ENCODE measurements at places on chromosomes 2 and 18.
A peak's percentile ranks its signal among the peaks of the same experiment; 100 is the strongest.

DNA sequence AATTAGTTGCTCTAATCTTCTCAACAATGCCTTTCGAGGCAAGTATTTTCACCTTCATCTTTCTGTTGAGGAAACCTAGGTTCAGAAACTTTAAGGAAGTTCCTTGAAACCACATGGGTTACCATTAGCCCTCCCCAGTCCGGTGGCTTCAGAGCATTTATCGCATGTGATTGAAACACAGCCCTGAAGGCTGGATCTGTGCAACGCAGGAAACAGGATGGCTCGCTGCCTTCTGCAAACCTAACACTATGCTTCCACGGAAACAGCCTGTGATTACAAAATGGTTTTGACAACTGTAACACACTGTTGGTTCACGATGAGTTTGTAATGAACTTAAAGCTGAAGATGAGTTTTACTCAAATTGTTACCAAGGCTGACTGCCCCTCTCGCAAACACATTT, 68.5 kb downstream of the EPB41L3 start:
- DNase-seq, result no peak

- DNase-seq, result no peak
These were observed 76.9 kb downstream of the TMEM131 start for GRCh38 chr2:97918818-97919217.

GRCh38 chr2:401019-401679, 113.3 kb upstream of the ALKAL2 start:
- DNase-seq, result no peak

GRCh38 chr2:229363185-229363814, 92.2 kb upstream of the PID1 start:
- no peak for DNase-seq

DNA sequence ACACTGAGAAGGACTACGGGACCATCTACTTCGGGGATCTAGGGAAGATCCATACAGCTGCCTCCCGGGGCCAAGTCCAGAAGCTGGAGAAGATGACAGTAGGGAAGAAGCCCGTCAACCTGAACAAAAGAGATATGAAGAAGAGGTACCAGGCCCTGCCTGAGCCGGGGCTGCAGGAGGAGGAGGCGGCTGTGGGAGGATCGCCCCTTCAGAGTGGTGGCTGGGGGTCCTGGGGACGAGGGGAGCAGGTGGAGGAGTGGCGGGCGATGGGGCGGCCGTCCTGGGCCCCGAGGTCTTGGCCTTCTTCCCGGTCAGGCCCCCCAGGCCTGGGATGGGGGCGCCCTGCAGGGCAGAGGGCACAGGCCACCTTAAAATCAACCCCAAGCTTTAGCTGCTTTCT, 524 bp downstream of the ANKRD30B start:
- no peak for DNase-seq

- no peak for DNase-seq
These were observed 894 bp upstream of the FARSB start for GRCh38 chr2:222656526-222657446.

DNA sequence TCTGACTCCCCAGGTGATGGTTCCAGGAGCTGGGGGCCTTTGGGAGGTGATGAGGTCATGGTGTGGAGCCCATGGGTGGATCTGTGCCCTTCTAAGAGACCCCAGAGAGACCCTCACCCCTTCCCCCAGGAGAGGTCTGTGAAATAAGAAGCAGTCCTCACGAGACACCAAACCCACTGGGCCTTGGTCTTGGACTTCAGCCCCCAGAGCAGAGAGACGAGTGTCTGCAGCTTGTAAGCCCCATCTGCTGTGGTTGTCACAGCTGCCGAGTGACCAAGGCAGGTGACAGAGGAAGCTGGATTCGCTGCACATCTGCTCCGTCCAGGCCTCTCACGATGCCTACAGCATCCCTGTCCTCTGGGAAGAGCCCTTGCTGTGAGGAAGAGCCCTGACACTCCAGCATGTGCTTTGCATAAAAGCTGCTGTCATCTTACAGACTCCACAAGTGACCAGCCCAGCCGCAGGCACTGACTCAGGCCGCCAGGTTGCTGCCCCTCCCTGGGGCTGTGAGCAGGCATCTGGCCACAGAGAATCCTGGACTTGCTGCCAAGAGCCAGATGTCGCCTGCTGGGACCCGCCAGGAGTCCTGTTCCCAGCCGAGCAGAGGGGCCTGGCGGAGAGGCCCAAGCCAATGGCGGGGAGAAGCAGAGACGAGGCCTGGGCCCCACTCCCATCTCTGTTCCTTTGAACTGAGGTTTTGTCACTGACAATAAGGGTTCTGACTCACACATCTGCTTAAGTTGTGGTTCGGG, 150.8 kb downstream of the PXDN start:
- no peak for DNase-seq

GRCh38 chr2:218663901-218664300, 4.4 kb downstream of the BCS1L start:
- DNase-seq, result no peak

DNA sequence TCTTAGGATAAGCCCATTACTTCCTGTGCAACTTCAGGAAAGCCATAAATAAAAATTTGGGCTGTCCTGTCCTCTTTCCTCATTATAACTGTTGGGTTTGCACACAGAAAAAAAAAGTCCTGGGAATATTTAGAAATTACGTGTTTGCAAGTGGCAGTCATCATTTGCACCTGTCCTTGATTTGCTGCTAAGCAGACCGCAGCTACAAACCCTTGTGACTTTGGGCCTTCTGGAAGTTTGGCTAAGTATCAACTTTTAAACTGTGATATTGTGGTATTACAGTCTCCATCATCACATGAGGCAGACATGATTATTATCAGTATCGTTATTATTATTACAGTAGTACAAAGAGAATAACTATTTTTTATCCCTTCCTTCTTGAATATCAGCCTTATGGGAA, 260.7 kb upstream of the SESTD1 start:
- DNase-seq, result no peak

- DNase-seq, result no peak
These were observed 25.5 kb downstream of the WDPCP start for GRCh38 chr2:63562751-63563150.

DNA sequence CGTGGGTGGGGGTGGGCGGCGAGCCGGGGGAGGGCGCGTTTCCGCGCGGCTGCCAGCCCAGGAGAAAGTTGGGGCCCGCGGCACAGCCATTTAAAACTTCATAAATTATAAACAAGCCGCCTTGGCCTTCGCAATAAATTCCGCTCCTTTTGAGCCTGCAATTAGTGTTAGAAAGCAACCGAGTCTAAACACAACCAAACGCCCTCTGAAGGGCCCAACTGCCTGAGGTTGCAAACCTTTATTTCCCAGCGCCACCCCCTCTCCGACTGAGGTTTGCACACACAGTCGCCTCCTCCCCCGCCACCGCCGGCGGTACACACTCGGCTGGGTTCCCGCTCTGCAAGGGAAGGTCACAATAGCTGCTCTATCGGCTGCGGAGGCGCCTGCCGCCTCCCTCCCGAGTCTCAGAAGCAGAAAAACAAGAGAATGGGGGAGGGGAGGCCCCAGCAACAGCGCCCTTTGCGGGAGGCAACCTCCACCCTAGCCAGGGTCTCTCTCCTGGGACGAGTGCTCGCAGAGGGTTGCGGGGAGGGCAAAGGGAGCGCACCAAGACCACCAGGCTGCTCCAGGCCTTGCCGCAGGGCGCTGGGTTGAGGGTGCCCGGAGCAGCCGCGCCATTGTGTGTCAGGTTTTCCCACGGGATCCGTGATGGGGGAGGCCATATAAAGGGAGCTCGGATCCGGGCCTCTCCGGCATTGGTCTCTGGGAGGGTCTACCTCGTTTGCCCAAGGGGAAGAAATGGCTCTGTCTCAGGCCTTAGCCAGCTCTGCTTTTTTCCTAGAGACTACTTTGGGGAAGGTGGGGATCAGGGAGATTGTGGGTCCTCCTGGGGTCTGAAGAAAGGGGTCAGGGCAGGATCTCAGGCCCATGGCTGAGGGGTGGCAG, 13.4 kb upstream of the HOXD1 start:
- no peak for DNase-seq

DNA sequence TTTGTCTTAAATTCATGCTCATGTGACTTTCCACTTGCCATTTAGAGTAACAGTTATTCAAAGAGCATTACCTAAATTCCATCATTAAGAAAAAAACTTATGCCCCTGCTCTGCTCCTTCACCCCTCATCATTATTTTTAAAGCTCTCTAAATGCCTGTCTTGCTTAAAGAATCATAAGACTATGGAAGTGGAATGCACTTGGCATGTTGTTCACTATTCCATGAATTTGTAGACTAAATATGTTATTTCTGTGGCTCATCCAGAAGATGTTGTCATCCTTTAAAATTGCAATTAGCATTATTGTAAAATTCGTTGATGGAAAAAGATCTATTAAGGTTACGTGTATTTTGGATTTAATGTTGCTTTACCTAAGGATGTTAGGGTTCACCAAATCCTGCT, 61.8 kb downstream of the FMNL2 start:
- DNase-seq, result no peak

GRCh38 chr2:159078443-159078842, 110.0 kb downstream of the TANC1 start:
- no peak for DNase-seq

- no peak for DNase-seq
These were observed 146.1 kb upstream of the LINC00305 start for GRCh38 chr18:64294967-64295366.

DNA sequence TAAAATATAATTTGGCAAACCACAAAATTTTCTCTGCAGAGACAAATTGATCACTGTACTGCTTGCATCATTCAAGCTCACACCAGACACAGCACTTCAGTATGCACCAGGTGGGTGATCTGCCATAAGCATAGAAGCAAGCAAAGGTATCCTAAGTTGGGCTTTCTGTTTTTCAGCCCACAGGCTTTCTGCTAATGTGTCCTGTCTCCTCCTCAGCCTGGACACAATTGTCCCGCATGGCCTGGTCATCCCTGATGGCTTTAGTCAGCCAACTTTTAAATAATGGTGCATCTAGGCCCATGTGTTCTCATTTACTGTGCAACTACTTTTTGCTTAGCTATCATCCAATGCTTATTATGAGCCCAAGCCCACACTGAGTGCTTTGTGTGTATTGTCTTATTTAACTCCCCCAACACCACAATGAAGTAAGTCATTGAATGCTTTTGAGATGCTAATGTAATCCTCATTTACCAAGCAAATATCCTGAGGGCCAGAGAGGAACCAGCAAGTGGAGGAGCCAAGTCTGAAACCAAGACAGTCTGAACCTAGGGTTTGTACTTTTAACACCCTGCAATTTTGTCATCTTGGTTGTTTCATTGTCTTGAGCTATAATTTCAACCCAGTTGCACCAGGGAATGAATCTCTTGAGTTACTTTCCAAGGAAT, 111.2 kb upstream of the SETBP1 start:
- DNase-seq, result no peak

DNA sequence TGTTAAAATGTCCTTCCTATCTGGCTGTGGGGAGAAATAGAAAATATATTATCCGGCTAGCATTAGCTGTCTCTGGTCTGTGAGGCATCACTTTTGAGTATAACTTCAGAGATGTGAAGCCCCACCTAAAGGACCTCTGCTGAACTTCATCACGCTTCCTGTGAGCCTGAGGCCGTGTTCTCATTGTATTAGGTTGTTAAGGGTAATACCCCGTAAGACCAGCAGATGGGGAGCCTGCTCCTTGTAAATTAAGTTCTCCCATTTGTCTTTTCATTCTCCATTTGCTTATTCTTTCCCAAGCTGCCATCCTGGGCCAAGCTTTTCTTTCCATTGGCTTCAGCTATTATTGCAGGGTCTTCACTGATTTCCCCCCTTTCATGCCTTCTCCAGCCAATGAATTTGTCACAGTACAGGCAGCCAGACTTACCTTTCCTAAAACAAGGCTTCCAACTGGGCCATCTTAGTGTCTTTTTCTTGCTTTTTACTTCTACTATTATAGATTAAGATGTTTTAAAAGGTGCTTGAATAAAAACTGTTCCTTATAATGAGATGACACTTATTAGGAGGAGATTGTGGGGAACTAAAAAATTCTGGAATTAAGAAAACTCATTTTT, 12.4 kb downstream of the NIF3L1 start:
- peak; percentile 48 for DNase-seq

DNA sequence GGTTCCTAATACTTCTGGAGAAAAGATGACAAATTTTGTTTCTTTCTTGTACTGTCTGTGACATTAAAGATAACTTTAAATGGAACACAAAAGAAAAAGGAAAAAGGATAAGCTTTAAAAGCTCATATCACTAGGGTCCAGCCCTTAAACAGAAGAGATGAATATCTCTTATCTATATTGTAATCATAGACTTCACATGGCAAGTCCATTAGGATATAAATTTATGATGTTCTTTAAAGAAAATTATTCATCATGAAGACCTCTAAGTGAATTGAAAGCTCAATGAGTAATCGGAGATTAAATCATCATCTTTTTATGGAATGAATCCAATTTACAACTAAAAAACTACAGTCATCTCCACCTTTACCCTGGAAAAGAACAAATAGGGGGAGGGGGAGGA, 111.6 kb upstream of the SATB2 start:
- no peak for DNase-seq

- no peak for DNase-seq
These were observed 278.5 kb upstream of the HNRNPA3 start for GRCh38 chr2:176934131-176934530.

GRCh38 chr18:67342159-67342558, 174.4 kb downstream of the DSEL start:
- DNase-seq, result no peak

- DNase-seq, result no peak
These were observed 641.7 kb downstream of the NR4A2 start for GRCh38 chr2:155690785-155691184.

- DNase-seq, result no peak
These were observed 466.4 kb downstream of the MEIS1 start for GRCh38 chr2:66901344-66901743.

DNA sequence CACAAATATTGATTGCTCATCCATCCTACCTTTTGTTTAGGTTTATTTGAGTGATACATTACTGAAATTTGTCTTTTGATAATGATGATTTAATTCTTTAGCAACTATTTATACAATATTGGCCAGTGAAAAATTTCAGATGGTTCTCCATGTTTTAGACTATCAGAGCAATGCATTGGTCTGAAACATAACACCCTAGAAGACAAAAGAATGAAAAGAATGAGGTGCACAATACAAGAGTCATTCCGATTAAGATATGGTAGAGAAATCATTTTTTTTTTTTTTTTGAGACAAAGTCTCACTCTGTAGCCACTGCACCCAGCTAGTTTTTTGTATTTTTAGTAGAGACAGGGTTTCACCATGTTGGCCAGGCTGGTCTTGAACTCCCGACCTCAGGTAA, 197.4 kb upstream of the FAM98A start:
- no peak for DNase-seq

DNA sequence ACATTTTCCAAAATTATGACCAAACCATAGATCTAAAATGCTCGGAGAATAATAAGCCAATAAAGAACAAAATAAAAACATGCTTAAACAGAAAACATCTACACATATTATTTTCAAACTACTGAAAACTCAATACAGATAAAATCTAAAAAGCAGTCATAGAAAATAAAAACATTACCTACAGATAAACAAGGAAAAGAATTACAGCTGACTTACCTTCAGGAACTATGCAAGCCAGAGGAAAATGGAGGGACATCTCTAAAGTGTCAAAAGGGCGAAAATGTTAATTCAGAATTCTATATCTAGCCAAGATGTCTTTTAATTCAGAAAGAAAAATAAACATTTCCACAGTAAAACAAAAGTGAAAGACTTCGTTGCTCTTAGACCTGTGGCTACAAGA, 112.9 kb upstream of the GYPC start:
- DNase-seq, result no peak

GRCh38 chr18:26516964-26517363, 31.4 kb downstream of the KCTD1 start:
- DNase-seq, result no peak

GRCh38 chr2:109275120-109276012, 146.4 kb downstream of the SH3RF3 start:
- no peak for DNase-seq

- no peak for DNase-seq
These were observed 363.7 kb upstream of the CHAC2 start for GRCh38 chr2:53403792-53404413.

- DNase-seq, result no peak
These were observed 201.0 kb upstream of the SALL3 start for GRCh38 chr18:78778651-78779050.
